ENCODE measurements at places on chromosomes 5 and 9.

DNA sequence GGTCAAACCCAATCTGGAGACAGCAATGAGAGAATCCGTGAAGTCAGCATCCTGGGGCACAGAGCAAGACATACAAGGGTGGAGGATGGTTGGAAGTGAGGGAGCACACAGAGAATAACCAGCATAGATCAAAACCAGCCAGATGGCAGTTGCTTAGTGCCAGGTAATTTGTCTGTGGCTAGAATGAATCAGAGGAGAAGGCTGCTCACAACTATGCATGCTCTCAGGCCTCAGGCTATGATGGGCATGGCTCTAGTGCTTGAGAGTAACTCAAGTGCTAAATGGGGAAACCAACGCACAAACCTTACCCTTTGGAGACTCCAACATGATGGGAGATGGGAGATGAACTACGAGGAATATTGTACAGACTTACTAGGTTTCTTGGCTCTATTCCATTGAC lies 160.8 kb downstream of the DMRT2 start:
- DNase-seq, result no peak

DNA sequence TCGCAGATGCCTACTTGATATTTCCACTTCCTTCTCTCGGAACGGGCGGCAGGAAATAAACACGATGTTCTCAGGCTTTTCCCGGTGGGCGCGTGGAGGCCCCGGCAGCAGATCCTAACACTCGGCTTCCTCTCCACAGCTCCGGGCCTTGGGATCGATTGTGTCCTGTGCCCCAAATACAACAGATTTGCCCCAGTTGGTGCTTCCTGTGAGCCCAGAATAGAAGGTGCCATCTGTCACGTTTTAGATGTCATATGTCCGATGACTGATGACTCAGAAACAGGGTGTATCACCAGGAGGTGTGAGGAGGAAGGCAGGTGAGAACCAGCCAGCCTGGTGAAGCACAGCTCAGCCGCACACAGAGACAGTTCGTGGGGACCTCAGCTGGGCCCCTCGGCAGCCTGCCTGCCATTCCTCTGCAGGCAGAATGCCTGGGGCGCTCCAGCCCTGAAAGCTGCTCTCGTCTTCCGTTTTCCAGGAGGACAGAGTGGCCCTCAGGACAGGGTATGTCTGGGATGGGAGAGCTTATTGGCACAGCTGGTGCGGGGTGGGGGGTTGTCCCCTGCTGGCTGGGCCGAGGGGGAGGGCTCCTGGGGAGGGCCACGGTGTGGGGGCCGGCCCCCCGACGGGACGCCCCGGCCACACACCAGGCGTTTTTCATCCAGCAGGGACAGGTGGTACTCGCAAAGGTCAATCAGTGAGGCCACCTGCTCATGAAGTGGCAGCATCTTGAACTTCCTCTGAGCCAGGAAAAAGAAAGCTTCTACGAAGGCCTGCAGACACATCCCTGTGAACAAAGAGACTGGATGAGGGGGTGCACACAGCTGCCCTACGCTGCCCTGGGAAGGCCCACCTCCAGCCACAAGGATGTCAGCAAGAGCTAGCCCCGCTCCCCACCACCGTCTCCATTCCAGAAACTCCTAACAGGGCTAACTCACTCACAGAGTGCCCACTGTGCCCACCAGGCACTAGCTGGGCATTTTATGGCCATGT lies 171.0 kb downstream of the DAB2IP start:
- DNase-seq, result no peak

GRCh38 chr5:149912226-149912871 lies 32.2 kb downstream of the PDE6A start:
- no peak for DNase-seq

GRCh38 chr5:112895682-112896081 lies 26.3 kb downstream of the REEP5 start:
- no peak for DNase-seq

DNA sequence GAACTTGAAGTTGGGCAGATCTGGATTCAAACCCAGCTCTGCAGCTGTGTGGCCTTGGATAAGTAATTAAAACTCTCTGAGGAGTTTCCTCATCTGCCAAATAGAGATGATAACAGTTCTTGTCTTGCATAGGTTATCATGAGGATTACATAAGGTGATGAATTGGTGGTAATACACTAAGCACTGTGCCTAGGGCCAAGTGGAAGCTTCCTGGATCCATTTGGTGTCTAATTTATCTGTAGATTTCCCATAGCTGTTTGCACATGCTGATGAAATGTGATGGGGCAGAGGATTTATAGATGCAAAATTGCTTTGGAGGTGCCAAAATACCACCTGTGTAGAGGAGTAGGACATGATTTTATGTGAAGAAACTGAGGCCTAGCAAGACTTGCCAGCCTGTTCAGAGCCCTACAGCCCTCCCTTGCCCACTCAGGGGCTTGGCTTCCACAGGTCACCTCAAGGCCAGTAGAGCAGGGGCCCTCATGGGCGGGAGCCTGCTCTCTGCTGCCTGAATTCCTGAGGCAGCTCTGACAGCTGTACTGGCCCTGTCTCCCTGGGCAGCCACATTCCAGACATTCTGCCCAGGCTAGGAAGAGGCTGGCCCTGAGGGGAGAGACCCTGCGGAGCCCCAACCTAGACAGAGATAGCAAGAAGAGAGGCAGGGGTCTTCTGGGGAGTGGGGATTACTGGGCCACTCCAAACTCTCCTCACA lies 5.9 kb upstream of the FAT2 start:
- no peak for DNase-seq

DNA sequence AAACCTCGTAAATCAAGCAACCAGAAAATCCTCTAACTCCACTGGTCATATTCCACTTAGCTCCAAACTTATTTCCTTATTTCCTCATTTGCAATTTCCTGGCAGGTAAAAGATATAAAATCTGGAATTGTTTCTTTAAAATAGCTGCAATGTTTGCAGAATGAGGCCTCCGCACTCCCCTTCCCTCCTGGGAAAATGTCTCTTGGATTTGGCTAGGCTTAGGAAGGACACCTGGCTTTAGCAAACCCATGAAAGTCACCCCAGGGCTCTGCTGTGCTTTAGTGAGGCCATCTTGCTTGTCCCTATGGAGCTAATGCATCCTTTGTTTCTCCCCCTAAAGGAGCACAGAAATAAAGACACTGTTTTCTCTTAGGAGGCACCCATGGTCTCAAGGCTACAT lies 10.5 kb downstream of the ARSB start:
- DNase-seq, result no peak

GRCh38 chr5:113271745-113272454 lies 162.9 kb downstream of the TSSK1B start:
- no peak for DNase-seq

- DNase-seq, result no peak
Observed at GRCh38 chr9:14209399-14210345, 104.3 kb downstream of the NFIB start.
